ENCODE measurements at places on chromosomes 12 and 14.

GRCh38 chr12:110760204-110760609 is 17.5 kb upstream of the PPP1CC start:
- DNase-seq, result no peak

- DNase-seq, result no peak
These were observed 7.0 kb downstream of the SLC25A29 start for GRCh38 chr14:100299238-100299560.

- DNase-seq, result no peak
These were observed 6.8 kb downstream of the CCDC198 start for GRCh38 chr14:57486767-57487379.

- DNase-seq, result no peak
These were observed 258.0 kb upstream of the PLEKHG7 start for GRCh38 chr12:92444763-92445162.

DNA sequence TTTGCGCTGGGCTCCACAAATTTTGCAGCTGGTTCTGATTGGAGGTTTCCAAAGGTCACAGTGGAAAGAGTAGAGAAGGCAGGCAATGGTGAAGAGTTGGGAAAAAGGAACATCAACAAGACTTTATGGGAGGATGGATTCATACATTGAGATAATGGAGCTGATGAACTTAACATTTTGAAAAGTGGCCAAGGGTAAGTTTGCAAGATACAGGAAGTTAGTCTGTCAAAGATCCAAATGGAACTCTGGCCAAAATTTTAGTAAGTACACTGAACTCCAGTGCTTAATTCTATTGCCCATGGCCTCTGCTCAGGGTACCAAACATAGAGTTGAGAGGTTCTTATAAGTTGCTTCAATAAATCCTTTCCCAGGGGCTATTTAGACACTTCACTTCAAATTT is 15.6 kb downstream of the CCER1 start:
- no peak for DNase-seq
